ENCODE measurements at places on chromosomes 5 and 9.

DNA sequence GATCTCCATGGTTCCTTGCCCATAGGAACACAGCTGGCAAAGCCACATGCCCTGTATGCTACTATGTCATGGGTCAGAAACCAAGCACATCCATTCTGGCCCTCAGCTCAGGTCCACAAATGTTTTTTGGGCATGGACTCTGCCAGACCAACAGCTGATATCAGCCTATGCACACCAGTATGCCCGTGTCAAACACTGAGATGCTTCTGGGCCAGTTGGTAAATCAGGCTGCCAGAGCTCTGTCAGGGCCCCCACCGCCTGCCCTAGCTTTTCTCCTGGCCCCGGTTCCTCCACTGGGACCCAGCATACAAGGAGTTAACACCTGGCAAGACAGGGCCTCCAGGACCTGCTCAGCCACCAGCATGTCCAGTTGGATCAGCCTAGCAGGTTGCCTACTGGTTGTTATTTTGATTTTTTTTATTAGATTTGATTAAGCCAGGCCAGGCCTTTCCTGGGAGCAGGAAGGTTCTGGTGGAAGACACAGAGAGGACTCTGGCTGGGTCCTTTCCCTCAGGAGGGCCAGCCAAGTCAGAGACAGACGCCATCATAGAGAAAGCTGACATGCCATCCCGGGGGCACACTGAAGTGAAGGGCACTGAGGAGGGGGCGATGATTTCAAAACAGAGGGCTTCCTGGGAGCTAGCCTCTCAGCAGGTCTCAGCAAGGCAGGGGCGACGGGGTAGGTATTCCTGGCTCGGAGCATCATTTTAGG lies 65.8 kb downstream of the TSTD2 start:
- no peak for DNase-seq

GRCh38 chr9:119810645-119811429 lies 441.6 kb upstream of the BRINP1 start:
- no peak for DNase-seq

GRCh38 chr5:72539038-72539437 lies 31.8 kb upstream of the ZNF366 start:
- DNase-seq: no peak

DNA sequence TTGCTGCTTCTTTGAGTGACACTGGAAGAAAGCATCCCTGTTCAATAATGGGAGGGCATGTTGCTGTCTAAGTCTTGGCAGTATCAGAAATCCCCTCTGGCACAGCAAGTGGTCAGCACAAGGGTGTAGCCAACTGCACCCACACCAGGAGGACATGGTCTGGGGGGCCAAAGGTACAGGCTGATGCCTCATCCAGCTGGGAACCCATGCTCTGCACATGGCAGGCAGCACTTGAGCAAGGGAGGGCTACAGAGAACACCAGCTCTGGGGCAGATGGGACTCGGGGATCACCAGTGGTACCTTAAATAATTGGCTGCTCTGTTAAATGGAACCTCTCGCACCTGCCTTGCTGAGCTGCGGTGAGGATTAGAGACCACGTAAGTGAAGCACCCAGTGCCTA lies 265.2 kb downstream of the SYK start:
- DNase-seq: no peak

DNA sequence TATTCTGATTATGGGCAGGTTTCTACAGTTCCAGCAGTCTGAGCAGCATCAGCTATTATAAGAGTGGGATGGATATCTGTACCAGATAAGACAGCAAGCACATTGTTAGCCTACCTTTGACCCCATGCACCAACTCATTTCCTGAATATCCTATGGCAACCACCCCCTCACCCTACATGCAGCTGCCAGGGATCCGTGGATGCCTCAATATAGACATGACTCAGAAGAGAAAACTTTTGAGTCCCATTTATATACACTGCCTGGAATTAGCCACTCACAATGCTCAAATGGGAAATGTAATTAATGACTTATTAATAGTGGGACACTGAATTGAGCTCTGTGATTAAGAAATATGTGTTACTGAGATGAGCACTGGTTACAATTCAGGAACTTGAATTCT lies 124.4 kb downstream of the SSBP2 start:
- DNase-seq: no peak

- no peak for DNase-seq
Measured at GRCh38 chr5:213803-214395, 4.1 kb downstream of the CCDC127 start.

GRCh38 chr5:93582677-93583438 lies at the start of gene NR2F1:
Gene NR2F1, plus strand, starts transcription at chr5:93583222. Its CDS starts 1,802 bp downstream, at chr5:93585024.
- no peak for DNase-seq

GRCh38 chr5:170114271-170114670 lies 8.6 kb downstream of the FOXI1 start:
- DNase-seq: no peak

DNA sequence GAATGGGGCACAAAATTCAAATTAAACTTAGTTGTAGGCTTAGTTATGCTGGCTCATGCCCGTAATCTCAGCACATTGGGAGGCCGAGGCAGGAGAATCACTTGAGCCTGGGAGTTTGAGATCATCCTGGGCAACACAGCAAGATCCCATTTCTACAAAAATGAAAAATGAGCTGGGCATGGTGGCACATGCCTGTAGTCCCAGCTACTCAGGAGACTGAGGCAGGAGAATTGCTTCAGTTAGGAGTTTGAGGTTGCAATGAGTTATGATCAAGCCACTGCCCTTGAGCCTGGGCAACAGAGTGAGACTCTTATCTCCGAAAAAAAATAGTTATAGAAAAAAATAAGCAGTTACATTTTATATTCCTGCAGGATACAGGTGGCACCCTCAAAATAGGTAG lies 20.7 kb upstream of the GFPT2 start:
- no peak for DNase-seq

GRCh38 chr5:133750856-133751255 lies 138.5 kb upstream of the FSTL4 start:
- DNase-seq: no peak

- no peak for DNase-seq
Measured at GRCh38 chr5:1384521-1384920, 39.6 kb upstream of the CLPTM1L start.

DNA sequence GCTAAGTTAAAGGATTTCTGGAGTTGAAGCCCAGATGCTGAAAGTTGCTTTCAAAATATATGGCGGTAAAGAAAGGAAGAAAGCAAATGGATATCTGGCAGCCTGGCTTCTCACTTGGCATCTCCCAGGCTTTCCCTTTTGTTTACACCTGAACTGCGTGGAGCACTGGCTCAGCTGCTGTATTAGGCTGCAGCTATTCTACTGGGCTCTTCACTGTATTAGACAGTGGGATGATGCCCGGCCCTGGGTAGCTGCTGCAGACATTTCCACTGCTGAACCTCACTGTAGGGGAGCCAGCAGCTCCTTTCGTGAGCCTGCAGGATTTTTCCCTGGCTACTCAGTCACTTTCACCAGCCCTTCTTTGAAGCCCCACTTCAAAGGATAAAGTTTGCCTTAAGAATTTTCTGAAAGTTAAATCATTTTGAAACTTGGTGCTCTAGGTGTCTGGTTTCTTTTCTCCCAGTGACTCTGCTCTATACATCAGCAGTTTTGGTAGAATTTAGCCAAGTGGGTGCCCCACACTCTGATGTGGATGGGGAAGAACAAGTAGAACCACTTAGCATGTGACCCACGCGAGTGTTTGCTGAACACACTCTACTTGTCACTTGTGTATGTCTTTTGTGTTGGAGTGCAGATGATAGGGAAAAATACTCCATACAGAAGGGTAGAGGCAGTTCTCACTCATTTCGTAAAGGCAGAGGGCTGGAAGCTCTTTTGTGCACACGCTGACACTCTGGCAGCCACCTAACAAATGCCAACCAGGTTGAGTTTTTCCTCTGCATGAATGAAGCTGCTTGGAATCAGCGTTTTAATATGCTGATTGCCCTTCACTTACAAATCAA lies 49.9 kb downstream of the C9orf152 start:
- DNase-seq: no peak

GRCh38 chr9:98185021-98185567 lies 7.3 kb downstream of the CORO2A start:
- no peak for DNase-seq

- no peak for DNase-seq
Measured at GRCh38 chr5:168251259-168251658, 40.2 kb upstream of the WWC1 start.

DNA sequence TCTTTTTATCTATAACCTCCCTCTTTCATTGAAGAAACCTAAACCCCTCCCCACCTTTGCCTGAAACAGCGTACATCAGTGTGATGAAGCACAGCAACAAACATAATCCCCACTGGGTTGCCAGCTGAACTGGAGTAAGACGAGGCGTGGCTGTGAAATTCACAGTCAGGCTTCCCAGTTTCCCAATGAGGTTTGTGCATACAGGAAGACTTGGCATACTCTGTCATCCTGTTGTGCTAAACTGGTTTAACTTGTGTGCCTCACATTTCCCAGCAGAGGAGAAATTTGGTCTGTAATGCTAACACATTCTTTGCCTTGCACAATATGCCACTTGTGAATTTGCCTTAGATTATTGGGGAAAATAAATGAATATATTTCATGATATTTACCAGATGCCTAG lies 121.5 kb downstream of the SV2C start:
- DNase-seq: no peak

GRCh38 chr9:71647094-71647591 lies 121.2 kb downstream of the CEMIP2 start:
- DNase-seq: no peak

- DNase-seq: no peak
Measured at GRCh38 chr5:135332519-135333150, 66.4 kb downstream of the MACROH2A1 start.

- no peak for DNase-seq
Measured at GRCh38 chr5:67246108-67246507, 49.5 kb upstream of the CD180 start.

DNA sequence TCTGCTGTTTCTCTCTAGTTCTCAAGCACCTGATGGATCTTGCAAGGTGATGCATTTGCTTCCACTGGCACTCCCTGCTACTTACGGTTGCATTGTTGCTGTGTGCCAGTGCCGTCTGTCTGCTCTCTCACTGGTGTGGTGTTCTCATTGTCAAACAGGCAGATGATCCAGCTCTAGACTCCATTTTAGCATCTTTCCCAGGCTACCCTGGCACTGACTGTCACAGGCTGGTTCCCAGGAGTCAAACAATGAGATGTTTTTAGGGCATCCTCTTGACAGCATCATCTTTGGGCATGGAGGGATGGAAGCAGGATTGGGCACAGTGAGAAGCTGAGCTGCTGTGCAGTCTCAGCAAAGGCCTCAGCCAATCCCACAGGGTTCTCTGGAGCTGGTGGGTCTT lies 12.9 kb downstream of the MTRR start:
- DNase-seq: no peak

- no peak for DNase-seq
Measured at GRCh38 chr5:82275216-82275664, 2.9 kb downstream of the RPS23 start.

GRCh38 chr5:74490814-74491213 lies 149.7 kb downstream of the ENC1 start:
- DNase-seq: no peak

- no peak for DNase-seq
Measured at GRCh38 chr5:156096259-156096658, 230.7 kb upstream of the SGCD start.

DNA sequence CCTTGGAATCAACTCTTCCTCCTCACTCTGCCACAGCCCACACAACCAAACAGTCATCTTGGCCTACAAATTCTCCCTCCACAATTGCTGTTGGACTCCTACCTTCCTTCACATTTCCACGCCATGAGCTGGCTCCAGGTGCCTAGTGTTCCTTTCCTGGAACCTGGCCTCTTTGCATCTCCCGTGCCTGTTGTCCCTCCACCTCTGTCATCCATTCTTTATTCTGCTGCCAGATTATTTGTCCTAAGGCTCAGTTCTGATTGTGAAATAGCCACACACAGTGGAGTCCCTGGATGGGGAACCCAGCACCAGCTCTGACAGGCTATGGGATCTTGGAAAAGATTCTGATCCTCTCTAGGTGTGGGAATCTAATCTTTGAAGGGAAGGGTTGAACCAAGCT lies 109.1 kb upstream of the ANKH start:
- DNase-seq: no peak

- no peak for DNase-seq
Measured at GRCh38 chr5:149177911-149178565, 36.7 kb downstream of the ABLIM3 start.

GRCh38 chr5:169299191-169299662 lies 1.7 kb downstream of the SLIT3 start:
- DNase-seq: no peak
